ENCODE measurements at places on chromosomes 4 and X. TPM values are rescaled to one million over a fixed set of nuclear protein-coding genes. Genes with fewer than 3 reads are reported as not detected.

JCHAIN gene
- not detected for total RNA-seq

DNA sequence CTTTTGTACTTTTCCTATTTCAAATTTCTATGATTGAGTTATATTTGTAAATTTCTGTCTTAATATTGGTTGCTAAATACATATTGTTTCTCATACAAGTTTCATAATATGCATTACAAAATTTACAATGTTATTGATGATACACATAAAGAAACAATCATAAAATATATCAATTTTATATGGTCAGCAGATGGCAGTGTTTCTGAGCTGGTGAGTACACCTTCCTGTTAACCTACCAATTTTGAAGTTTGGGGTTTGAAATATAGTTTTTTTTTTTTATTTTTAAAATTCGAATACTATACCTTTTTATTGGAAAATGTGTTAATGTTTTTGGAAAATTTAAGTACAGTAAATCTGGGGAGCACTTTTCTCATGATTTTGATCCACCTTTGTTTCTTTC lies 1953.1 kb upstream of the ADGRL3 start:
- no peaks in the 10 kb centered on the region for H3K27me3 ChIP-seq
- no peak overlapping the region for H3K27ac ChIP-seq
- no peak overlapping the region for H3K4me3 ChIP-seq

CT45A2 gene
- not detected for total RNA-seq

DNA sequence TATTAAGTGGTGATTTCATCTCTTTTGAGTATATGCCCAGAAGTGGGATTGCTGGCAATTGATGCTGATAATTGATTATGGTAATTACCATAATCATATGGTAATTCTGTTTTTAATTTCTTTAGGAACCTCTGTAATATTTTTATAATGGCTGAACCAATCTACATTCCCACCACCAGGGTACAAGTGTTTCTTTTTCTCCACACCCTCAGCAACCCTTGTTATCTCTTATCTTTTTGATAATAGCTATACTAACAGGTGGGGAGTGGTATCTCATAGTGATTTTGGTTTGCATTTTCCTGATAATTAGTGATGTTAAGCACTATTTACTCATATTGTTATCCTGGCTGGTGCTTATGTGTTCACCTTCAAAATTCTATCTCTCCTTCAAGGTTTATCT lies 212.6 kb downstream of the FMR1NB start:
- no peaks in the 10 kb centered on the region for H3K36me3 ChIP-seq
- H3K27ac ChIP-seq, result no peak overlapping the region
- no peaks in the 10 kb centered on the region for H3K27me3 ChIP-seq
- no peak for DNase-seq
- no peak overlapping the region for H3K4me3 ChIP-seq

VCX gene
- total RNA-seq, result not detected

GRCh38 chr4:137393044-137393443 lies 139.2 kb downstream of the PCDH18 start:
- no peaks in the 10 kb centered on the region for H3K36me3 ChIP-seq
- no peak overlapping the region for H3K27ac ChIP-seq
- no peaks in the 10 kb centered on the region for H3K4me1 ChIP-seq
- no peaks in the 10 kb centered on the region for H3K27me3 ChIP-seq

DNA sequence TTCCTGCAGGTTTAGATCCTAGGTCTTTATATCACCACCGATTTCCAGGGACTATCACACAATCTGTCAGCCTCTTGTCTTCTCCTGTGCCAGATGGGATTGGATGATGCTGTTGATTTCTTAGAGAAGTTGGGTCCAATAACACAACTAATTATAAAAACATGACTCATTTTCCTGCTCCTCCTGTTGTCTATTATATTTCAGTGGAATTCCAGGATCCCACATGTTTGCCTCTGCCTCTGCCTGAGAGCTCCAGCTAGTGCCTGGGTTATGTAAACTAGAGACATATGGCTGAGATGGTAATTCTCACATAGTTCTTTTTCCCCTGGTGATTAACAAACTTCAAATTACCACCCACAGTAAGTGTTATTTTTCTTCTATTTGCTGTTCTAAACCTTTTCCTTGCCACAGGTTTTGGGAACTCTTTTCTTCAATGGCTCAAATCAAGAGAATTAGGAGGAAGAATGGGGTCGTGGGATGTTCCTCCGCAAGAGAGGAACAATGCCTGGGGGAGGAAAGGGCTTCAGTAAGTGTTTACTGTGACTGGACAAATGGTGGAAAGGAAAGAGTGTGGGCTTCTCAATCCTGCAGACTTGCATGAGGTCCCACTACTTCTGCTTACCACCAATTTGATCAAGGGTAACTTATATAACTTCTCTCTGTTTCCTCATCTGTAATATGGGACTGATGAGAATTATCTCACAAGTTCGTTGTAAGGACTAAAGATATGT lies 3.4 kb upstream of the HOPX start:
- no peak for DNase-seq
- H3K27ac ChIP-seq, result no peak overlapping the region
- H3K36me3 ChIP-seq, result no peaks in the 10 kb centered on the region
- peaks cover 6% of the 10 kb centered on the region for H3K27me3 ChIP-seq

NSG1 gene
- total RNA-seq, result 15.1 TPM

- no peak overlapping the region for H3K27ac ChIP-seq
- H3K27me3 ChIP-seq, result peaks cover 5% of the 10 kb centered on the region
- DNase-seq, result no peak
- H3K36me3 ChIP-seq, result no peaks in the 10 kb centered on the region
Observed at GRCh38 chr4:147693218-147693617, 9.3 kb upstream of the PRMT9 start.

DNA sequence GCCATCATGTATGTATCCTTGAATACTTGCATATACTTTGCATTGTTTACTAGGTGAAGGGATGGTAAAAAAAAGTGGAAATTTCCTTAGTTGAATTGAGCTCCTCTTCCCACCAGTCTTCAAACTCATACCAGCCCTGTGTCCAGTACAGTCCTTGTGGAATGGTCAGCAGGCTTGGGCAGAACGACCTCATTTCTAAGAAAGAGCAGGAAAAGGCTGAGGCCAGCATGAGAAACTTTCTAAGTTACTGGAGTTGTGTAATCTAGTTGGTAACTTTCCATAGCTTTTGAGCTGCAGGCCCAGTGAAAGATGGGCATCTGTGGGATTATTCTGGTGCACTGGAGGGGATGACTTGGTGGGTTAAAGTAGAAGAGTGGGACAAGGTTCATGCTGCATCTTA lies 87.6 kb downstream of the DCUN1D4 start:
- H3K4me1 ChIP-seq, result no peaks in the 10 kb centered on the region
- H3K4me3 ChIP-seq, result no peak overlapping the region
- no peak for DNase-seq
- H3K27ac ChIP-seq, result no peak overlapping the region

DNA sequence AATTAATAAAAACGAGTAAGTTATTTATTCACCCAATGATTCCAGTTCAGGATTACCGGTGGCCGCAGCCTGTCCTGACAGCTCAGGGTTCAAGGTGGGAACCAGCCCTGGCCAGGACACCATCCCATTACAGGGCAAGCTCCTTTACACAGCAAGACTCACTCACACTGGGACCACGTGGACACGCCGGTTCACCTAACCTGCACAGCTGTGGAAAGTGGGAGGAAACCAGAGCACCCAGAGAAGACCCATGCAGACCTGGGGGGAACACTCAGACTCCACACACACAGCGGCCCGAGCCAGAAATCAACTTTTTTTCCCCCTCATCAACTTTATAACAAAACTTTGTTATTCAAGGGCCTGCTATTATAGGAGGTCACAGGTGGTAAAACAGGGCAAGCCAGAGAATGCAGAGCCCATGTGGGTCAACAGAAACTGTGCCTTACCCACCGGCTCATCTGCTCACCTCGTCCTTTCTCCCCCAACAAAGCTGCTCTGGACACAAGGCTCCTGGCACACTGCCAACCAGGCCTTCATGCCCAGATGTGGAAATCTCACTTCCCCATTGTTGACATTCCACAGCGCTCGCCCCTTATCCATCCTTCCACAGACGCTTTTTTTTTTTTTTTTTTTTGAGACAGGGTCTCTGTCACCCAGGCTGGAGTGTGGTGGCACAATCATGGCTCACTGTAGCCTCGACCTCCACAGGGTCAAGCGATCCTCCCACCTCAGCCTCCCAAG lies 8.0 kb upstream of the ODAPH start:
- H3K36me3 ChIP-seq, result no peaks in the 10 kb centered on the region
- DNase-seq, result no peak
- H3K4me3 ChIP-seq, result no peak overlapping the region
- H3K27me3 ChIP-seq, result no peaks in the 10 kb centered on the region

SMS gene
- total RNA-seq, result 134 TPM

DNA sequence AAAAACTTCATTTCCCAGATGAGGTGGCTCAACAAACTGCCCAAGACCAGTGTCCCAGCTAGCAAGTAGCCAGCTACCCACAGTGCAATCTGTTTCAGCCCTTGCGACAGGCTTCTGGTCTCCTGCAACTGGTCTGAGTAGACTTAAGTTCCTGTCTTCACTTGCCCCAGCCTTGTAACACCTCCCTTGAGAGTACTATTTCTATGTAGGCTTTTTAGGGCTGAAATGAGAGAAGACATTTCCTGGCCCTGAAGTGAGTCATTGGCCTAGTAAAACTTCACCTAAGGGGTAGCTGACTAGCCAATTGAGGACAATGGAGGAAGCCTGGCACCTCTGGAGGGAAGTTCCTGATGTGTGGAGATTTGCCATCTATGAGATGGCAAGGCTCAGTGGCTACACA lies 80.1 kb upstream of the STIM2 start:
- no peak overlapping the region for H3K27ac ChIP-seq
- H3K4me3 ChIP-seq, result no peak overlapping the region
- no peak for DNase-seq
- no peaks in the 10 kb centered on the region for H3K36me3 ChIP-seq
- no peaks in the 10 kb centered on the region for H3K4me1 ChIP-seq

DNA sequence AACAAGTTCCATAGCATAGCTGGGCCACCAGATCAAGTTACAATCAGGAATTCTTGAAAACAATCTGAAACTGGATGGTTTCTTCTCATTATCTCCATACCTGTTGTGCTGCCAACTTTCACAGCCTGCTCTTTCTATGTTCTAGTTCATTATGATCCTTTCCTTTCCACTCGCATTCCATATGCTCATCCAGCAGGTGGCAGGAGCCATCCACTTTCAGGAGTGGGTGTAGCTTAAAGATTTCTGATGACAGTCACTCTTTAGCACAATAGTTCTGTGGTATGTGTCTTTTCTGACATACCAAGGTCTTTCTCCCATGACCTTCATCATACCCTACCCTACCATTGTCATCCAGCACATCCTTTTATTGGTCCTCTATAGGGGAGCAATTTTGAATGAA lies 46.4 kb downstream of the PAGE2 start:
- H3K27ac ChIP-seq, result no peak overlapping the region
- no peaks in the 10 kb centered on the region for H3K36me3 ChIP-seq
- no peaks in the 10 kb centered on the region for H3K27me3 ChIP-seq
- H3K4me3 ChIP-seq, result no peak overlapping the region
- DNase-seq, result no peak

USP17L17 gene
- total RNA-seq, result not detected

SLC6A14 gene
- total RNA-seq, result not detected

DNA sequence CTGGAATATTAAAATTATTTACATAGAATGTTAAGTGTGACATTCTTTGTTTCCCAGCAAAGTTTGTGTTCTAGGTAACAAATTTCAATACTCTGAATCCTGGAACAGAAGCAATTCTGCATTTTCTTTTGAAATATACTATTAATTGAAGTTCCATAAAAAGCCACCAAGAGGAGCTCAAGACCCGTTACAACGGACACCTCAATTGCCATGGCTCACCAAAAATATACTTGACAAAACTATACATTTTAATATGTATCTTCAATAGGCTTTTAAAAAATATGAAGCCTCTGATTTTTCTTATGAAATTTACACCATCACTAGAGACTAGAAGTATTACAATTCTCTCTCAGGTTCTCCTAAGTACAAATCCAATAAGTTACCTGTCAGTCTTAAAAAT lies 111.4 kb downstream of the NYX start:
- no peaks in the 10 kb centered on the region for H3K27me3 ChIP-seq
- H3K4me1 ChIP-seq, result peaks cover 7% of the 10 kb centered on the region
- H3K27ac ChIP-seq, result no peak overlapping the region
- no peaks in the 10 kb centered on the region for H3K36me3 ChIP-seq

MAGEC3 gene
- not detected for total RNA-seq

TKTL1 gene
- not detected for total RNA-seq

DACH2 gene
- not detected for total RNA-seq

- peaks cover 4% of the 10 kb centered on the region for H3K4me1 ChIP-seq
- no peaks in the 10 kb centered on the region for H3K27me3 ChIP-seq
- peak overlapping the region; percentile 74 for H3K4me3 ChIP-seq
- peak overlapping the region; percentile 83 for H3K27ac ChIP-seq
- DNase-seq, result no peak
- no peaks in the 10 kb centered on the region for H3K36me3 ChIP-seq
Observed at GRCh38 chr4:88822034-88822789, 124.6 kb upstream of the NAP1L5 start.

GRCh38 chrX:147226801-147227200 lies 412.3 kb upstream of the CXorf51A start:
- no peaks in the 10 kb centered on the region for H3K4me1 ChIP-seq
- H3K27ac ChIP-seq, result no peak overlapping the region
- H3K4me3 ChIP-seq, result no peak overlapping the region
- DNase-seq, result no peak
- H3K36me3 ChIP-seq, result no peaks in the 10 kb centered on the region

STEEP1 gene
- total RNA-seq, result 30.9 TPM

- no peak overlapping the region for H3K27ac ChIP-seq
- H3K4me3 ChIP-seq, result no peak overlapping the region
- H3K27me3 ChIP-seq, result no peaks in the 10 kb centered on the region
- H3K36me3 ChIP-seq, result no peaks in the 10 kb centered on the region
Observed at GRCh38 chr4:2457481-2458295, 11.2 kb upstream of the RNF4 start.

DNA sequence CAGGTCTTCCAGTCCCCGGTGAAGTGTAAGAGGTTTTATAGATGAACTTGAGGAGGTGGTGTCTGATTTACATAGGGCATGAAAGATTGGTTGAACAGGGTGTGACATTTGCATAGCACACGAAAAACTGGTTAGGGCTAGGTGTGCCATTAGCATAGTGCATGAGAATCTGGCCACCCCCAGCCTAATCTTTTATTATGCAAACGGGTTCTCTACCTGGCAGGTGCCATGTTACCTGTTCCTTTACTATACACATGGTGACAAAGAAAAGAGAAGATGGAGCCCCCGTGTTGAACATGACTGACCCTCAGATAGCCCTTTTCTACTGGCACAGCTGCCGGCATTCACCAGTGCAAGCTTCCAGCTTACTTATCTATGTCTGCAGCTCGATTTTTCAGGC lies 71.0 kb downstream of the UCHL1 start:
- no peak overlapping the region for H3K4me3 ChIP-seq
- no peak overlapping the region for H3K27ac ChIP-seq
- no peaks in the 10 kb centered on the region for H3K36me3 ChIP-seq
- H3K27me3 ChIP-seq, result no peaks in the 10 kb centered on the region
- no peaks in the 10 kb centered on the region for H3K4me1 ChIP-seq

- H3K4me1 ChIP-seq, result no peaks in the 10 kb centered on the region
- no peak for DNase-seq
- H3K36me3 ChIP-seq, result no peaks in the 10 kb centered on the region
Observed at GRCh38 chr4:111639876-111640275, 505.4 kb upstream of the FAM241A start.

All from CD8-positive, alpha-beta memory T cell (primary cell).